GM04503 (cell line): ENCODE measurements at places on chromosomes 6 and 20.

GRCh38 chr6:143112837-143113236, 52.1 kb downstream of the AIG1 start:
- no peak for DNase-seq

GRCh38 chr20:16257021-16257420, 316.2 kb downstream of the KIF16B start:
- DNase-seq, result no peak

DNA sequence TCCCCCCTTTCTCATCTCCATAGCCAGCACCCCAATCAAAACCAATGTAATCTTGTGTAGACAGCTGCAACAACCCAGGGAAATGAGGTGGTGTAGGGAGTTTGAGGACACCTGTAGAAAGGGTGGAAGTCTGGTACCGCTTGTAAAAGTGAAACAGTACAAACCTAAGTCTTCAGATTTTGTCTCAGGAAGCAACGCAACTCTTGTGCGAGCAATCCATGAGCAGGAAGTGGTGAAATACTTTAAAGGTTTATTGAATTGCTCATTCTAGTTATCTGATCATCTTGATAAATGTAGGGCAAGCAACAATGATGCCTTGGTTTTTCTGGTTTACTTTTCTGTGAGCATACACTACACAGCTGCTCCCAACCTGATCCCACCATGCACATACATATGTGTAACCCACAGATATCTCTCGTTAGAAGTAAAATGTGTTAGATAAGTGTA, 71.1 kb upstream of the THEMIS start:
- peak; percentile 34 for DNase-seq

- DNase-seq, result no peak
Measured at GRCh38 chr6:20791944-20792343, 257.7 kb downstream of the CDKAL1 start.

DNA sequence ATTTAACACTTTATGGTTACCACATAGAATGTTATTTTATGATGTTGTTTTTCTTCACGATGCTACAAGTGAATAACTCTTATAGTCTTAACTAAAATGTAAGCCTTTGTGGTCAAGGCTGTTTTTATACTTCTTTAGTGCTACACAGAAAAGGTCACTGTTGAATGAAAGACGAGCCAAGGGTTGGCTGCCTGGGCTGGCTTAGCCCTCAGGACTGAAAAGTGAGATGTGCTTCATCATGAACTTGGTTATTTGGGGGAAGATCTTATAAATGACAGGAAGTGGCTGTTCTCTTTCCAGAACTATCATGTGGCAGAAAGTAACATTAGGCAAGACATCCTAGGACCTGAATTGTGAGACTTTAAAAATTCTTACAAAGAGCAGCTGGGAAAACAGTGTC, 404.0 kb downstream of the BTBD3 start:
- no peak for DNase-seq

GRCh38 chr6:55822815-55823214, 52.6 kb downstream of the BMP5 start:
- no peak for DNase-seq
